ENCODE measurements at places on chromosomes 5 and 9.

- DNase-seq: no peak
Observed at GRCh38 chr5:138488481-138488945, 23.2 kb downstream of the EGR1 start.

GRCh38 chr9:5799314-5799713 is 33.6 kb downstream of the ERMP1 start:
- DNase-seq: no peak

- DNase-seq: no peak
Observed at GRCh38 chr5:80238778-80239679, 16.8 kb downstream of the SERINC5 start.

GRCh38 chr9:130947618-130948140 is 8.6 kb upstream of the FIBCD1 start:
- DNase-seq: no peak

GRCh38 chr5:55903121-55903701 is 52.1 kb downstream of the IL31RA start:
- peak; percentile 47 for DNase-seq

GRCh38 chr9:124268248-124268647 is 10.5 kb downstream of the NEK6 start:
- no peak for DNase-seq

DNA sequence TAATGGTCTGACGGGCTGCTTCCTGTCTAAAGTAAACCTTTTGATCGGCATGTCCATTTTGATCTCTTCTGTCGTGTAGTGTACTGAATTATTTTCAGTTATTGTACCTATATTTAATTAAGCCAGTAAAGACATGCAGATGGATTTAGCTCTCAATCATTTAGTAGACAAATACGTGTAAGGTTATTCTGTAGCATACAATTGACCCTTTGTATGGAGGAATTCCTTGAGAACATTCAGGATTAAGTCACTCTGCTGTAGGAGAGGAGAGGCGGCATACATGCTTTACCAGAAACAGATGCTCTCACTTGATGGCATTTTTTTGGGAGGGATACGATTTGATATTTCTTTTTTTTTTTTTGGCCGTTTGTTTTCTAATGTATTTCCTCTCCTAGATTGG is 141.0 kb downstream of the PBX3 start:
- no peak for DNase-seq

All from T-cell (primary cell).